Bone marrow (tissue), 2 donors: ENCODE measurements at places on chromosomes 6 and 20.
A peak's percentile ranks its signal among the peaks of the same experiment; 100 is the strongest.

- DNase-seq = no peak
Observed at GRCh38 chr6:12355354-12355753, 65.2 kb downstream of the EDN1 start.

- no peak for DNase-seq
Observed at GRCh38 chr6:39224523-39225182, 4.6 kb downstream of the KCNK5 start.

- no peak for DNase-seq
Observed at GRCh38 chr20:37414224-37415035, 68.5 kb downstream of the SRC start.

DNA sequence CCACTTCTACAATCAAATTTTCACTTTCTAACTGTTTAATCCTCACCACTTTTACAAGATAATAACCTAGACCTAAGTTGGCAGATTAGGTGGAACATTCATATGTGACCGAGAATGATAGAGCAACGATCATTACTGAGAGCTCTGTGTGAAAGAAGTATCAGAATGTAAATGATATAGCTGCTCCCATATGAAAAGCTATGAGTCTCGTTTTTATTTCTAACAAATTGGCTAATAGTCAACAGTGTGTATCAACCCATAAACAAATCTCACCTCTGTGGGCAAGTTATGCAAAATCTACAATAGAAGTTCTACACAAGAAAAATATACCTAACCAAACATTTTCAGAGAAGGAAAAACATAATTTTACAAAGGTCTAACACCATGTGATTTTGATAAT, 3.7 kb downstream of the LGSN start:
- DNase-seq = no peak

GRCh38 chr20:16292226-16292880, 280.9 kb downstream of the KIF16B start:
- no peak for DNase-seq

DNA sequence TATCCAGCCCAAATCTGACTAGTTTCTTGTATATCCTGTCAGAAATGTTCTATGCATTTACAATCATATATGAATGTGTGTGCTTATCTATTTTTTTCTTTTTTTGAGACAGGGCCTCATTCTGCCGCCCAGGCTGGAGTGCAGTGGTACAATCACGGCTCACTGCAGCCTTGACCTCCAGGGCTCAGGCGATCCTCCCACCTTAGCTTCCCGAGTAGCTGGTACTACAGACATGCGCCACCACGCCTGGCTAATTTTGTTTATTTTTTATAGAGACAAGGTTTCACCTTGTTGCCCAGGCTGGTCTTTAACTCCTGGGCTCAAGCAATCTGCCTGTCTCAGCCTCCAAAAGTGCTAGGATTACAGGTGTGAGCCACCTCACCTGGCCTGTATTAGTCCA, 3.0 kb upstream of the RAB44 start:
- DNase-seq = no peak

- no peak for DNase-seq
Observed at GRCh38 chr6:113560376-113560775, 296.8 kb upstream of the MARCKS start.

DNA sequence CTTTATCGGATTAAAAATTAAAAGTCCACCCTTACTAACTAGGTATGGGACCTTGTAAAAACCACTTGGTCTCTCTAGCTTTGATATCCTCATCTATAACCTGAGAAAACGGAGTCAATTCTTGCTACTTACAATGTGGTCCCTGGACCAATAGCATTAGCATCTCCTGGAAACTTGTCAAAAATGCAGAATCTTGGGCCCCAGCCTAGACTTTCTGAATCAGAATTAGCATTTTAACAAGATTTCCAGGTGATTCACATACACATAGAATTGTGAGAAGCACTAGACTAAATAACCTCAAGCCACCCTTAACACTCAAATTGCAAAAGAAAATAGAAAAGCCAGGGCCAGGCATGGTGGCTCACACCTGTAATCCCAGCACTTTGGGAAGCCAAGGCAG, 96.6 kb downstream of the RNGTT start:
- no peak for DNase-seq

- DNase-seq = no peak
Observed at GRCh38 chr6:92568541-92568940, 850.8 kb downstream of the EPHA7 start.

GRCh38 chr6:154448448-154449096, 61.9 kb downstream of the CNKSR3 start:
- no peak for DNase-seq

DNA sequence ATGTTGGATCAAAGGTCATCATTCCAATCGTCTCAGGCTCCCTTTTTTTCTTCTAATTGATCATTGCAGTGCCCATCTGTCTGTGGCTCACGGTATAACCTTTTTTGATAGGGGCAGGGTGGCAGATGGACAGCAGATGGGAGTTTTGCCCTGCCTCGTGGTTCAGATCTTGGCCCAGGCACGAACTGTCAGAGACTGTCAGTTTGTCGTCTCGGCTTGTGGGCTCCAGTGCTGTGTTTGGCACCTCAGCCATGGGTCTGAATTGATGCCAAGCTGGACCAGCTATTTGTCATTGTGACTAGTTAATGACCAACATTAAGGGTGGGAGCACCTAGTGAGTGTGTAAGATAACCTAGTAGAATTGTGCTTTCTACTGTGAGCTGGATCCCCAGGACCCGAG, 197.6 kb downstream of the PRL start:
- DNase-seq = no peak

DNA sequence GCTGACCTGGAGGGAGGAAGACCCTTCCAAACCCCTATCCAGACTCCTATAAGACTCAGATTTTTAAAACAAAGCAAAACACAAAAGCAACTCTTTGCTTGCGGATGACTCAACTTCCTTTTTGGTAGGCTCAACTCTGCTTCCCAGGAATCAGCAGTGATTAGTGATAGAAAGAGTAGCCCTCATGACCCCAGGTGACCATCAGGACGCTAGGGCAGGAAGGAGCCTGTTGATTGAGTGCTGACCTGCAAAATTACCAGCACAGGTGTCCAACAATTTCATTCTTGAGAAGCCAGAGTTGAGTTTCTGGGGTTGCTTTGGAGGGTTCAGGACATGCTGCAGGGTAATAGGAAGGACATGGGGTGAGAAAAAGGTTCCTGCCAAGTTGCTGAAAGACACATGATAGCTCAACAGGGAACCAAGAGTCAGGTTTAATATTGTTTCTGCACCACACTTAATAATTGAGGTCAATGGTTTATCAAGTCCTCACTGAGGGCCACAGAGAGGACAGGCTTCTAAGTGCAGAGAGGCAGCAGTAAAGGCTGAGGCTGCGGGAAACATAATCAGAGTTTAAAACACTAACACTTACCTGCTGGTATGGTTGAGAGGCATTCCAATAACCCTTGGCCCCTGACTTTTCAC, 67.4 kb upstream of the BMP2 start:
- DNase-seq = no peak

DNA sequence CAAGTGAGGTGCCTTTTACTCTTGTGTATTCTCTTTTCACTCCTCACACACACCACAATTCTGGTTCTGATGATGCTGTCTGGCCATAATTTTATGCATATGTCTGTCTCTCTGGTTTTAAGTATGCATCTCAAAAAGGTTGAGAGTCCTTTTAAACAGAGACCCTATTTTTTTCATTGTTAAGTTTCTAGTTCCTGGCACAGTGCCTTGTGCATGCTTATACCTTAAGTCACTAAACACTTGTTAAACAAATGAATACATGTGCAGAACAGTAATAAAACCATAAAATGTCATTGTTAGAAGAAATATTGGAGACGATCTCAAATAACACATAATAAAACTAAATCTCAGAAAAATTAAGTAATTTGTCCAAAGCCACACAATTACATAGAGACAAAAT, 7.9 kb downstream of the ROS1 start:
- DNase-seq = no peak

DNA sequence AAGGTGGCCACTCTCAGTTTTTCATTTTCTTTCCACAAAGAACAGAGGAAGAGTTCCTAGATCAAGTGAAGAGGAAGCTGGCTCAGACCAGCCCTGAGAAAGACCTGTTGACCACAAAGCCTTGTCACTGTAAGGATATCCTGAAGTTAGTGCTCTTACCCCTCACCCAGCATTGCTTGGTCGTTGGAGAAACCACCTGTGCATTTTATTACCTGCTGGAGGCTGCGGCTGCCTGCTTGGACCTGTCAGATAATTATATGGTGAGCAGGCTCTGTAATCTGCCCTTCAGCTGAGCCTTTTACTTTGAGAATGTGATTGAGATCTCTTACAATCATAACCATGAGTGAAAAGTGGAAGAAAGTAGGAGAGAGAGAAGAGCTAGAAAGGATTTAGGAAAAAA, 21.9 kb downstream of the TREML1 start:
- no peak for DNase-seq

GRCh38 chr20:41837669-41838224, 219.6 kb upstream of the CHD6 start:
- DNase-seq = no peak

- DNase-seq = no peak
Observed at GRCh38 chr20:64011366-64011779, 24.6 kb upstream of the C20orf204 start.

- no peak for DNase-seq
Observed at GRCh38 chr6:90216072-90216977, 80.3 kb downstream of the BACH2 start.

DNA sequence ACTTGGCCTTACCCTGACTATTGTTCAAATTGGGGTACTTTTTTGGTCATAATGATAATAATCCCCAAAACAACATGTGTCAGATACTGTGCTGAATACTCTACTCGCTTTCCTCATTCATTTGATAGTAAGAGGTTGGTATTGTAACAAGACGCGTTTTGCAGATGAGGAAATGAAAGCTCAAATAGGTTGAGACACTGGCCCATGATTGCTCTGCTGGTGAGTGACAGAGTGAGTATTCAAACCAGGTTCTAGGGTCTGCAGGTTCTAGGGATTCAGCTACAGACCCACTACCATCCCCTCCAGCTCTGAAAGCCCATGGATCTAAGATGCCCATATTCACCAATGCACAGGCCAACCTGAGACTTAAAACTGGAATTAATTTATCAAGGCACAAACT, 1.3 kb upstream of the ENPP4 start:
- DNase-seq = no peak

DNA sequence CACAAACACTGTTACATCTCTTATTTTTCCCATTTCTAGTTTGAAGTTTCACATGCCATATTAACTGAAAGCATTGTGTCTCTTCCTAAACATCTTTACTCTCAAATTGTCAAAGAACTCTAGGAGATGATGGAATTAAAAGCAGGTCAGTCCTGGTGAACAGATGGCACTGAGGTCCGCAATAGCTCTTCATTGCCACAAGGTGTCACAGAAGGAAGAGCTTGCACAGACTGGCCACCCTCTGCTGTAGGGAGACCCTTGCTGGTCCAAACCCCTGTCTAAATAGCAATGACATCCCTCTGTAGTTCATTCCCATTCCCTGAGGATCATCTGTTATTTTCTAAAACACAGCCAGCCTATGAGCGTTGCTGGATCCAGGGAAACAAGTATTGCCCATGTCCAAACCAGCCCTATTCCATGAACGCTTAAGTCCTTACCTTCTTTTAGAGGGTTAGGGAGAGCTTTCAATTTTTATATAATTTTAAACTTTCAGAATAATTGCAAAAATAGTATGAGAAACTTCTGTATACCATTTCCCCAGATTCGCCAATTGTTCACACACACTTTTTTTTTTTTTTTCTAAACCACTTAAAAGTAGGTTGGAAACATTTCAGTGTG, 10.1 kb upstream of the HDAC2 start:
- DNase-seq = no peak

- peak; percentile 9 for DNase-seq
Observed at GRCh38 chr6:24357336-24358218, at the start of gene DCDC2. DCDC2 (minus strand) TSS chr6:24358059; CDS start chr6:24357750, 309 bp downstream.

DNA sequence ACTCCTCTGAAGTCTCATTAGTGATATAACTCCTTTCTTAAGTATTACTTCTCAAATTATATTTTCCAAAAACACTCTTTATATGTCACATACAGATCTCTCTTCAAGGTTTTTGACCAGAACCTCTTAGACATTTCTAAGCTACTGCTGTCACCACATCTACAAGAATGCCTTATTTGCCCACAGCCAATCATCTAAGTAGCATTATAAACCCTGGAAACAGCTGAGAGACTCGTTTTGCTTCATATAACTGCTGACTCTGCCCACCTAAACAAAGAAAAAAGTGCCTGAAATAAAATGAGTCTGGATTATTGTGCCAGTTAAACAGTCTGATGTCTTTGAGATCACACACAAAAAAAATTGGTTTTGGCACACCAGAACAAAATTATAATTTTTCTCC, 165.9 kb downstream of the COL9A1 start:
- no peak for DNase-seq

DNA sequence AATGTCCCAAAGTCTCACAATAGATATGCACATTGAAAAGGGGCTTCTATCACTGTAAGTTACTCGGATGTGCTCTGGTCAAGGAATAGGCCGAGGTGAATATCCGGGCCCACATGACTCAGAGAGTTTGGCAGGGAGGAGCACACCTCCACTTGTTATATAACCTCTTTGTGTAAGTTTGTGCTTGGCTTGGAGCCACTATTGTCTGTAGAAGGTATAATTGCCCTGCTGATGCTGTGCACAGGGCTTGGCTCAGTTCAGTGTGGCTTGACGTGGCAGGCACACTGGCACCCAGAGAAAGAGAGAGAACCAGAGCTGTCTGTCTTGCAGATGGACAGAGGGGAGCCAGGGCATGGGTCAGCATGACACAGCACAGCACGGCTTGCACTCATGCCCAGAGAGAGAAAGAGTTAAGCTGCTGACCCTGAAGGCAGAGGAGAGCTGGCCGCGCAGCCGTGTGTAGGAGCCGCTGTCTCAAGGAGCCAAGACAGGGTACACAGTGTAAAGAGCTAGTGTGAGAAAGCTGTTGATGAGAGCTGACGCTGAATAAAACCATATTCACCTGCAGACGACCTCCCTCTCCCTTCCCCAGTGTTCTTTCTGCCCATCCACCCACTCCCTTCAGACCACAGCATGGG, 482.5 kb downstream of the C6orf118 start:
- DNase-seq = no peak

DNA sequence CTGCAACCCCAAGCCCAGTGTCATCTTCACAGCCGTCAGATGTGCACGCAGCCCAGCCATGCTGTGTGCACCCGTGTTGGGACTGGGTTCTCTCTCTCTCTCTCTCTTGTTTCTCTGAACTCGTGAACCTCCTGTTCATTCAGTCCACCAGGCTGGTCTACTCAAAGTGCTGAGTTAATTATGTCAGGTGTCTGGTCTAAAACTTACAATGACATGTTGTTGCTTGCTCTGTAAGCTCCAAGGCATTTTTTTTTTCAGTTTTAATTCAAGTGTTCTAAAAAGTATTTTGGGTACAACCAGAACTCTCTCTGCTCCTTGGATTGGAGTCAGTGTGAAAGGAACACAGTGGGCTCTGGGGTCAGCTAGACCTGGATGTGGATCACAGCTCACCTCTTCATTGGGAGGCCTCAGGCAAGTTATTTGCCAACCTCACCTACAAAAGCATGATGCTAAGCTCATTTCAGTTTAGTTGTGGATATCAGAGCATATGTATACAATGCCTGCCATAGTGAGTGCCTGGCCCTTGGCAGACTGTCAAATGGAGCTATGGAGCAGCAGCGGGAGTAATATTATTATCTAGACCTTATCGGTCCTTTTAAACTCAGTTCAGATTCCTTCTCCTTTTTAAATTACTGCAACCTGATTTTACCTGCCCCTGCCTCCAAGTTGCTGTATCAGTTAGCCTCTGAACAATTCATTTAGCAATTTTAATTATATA, 59.5 kb downstream of the PLEKHG1 start:
- no peak for DNase-seq

- no peak for DNase-seq
Observed at GRCh38 chr20:37236462-37236861, 25.2 kb downstream of the GHRH start.
